ENCODE measurements at places on chromosomes 3 and 15. TPM values are rescaled to one million over a fixed set of nuclear protein-coding genes. Genes with fewer than 3 reads are reported as not detected.

The CLEC3B gene
- polyA plus RNA-seq, result 4.3 TPM

GRCh38 chr15:56281145-56281544 is 37.5 kb upstream of the RFX7 start:
- DNase-seq, result no peak

- peak; percentile 38 for DNase-seq
These were observed 280.7 kb downstream of the NFKBIZ start for GRCh38 chr3:102129760-102130608.

GRCh38 chr15:70281261-70281810 is 183.6 kb upstream of the TLE3 start:
- DNase-seq, result no peak

GRCh38 chr3:97691354-97691753 is 73.2 kb upstream of the ARL6 start:
- DNase-seq, result no peak

The GXYLT2 gene
- polyA plus RNA-seq, result 42.5 TPM

The ALG3 gene
- polyA plus RNA-seq, result 44.5 TPM

The SPCS1 gene
- 135 TPM for polyA plus RNA-seq

- no peak for DNase-seq
These were observed 81.3 kb downstream of the APBA2 start for GRCh38 chr15:28967066-28967465.

DNA sequence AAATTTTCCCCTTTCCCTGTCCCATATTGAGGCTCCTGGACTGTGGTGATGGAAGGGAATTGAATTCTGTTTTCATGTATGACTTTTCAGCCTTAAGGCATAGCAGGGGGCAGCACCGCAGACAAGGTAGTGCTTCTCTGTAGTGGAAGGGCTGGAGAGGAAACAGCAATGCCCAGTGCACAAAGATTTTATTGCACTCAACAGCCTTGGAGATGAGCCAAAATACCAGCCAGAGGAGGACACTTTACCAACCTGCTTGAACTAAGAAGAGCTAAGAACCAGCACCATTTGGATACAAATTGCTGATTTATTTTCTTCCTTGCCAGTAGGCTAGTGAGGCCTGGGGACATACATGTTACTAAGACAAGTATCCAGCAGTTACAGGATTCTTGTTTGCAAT is 98.7 kb downstream of the KCNMB2 start:
- DNase-seq, result no peak

The C3orf52 gene
- polyA plus RNA-seq, result 5.8 TPM

- DNase-seq, result no peak
These were observed 88.3 kb downstream of the KLF15 start for GRCh38 chr3:126268866-126269265.

- DNase-seq, result no peak
These were observed 47.6 kb downstream of the ZBTB38 start for GRCh38 chr3:141415953-141416352.

The EPHA3 gene
- 0.04 TPM for polyA plus RNA-seq

- DNase-seq, result no peak
These were observed 56.9 kb upstream of the DPH6 start for GRCh38 chr15:35602836-35603235.

DNA sequence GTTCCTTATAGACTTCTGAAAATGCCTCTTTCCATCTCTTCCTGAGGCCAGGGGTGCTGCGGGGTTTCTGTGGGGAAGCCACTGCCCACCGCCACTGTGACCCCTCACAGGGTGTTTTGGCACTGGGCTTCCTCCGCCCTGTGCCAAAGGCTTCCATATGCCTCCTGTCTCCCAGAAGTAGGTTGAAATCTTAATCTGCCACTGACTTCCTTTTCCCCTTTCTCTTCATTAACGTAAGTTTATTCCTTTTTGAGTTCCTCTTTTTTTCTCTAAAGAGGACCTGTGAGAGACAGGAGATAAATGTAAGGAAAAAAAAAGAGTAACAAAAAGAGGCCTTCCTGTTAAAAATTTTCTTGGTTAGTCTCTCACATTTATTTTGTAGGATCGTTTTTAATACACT is 220.5 kb downstream of the CTNNB1 start:
- DNase-seq, result no peak

DNA sequence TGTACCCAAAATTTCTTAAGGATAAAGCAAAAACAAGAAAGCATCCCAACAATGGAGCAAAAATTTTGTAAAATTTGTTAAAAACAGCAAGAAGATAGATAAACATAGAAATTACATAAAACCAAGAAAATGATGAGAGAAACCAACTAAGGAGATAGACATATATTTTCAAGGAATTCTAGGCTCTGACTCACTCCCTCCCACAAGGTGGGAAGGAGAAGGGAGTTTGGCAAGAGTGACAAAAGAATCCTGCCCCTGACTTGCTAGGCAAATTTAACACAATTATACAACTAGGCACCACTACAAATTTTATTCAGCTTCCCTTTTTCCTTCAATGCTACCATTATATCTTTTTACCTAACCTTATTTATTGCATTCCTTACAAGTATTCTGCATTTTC is 70.9 kb downstream of the MYO9A start:
- DNase-seq, result no peak

- DNase-seq, result no peak
These were observed 8.6 kb downstream of the VGLL4 start for GRCh38 chr3:11634974-11635612.

DNA sequence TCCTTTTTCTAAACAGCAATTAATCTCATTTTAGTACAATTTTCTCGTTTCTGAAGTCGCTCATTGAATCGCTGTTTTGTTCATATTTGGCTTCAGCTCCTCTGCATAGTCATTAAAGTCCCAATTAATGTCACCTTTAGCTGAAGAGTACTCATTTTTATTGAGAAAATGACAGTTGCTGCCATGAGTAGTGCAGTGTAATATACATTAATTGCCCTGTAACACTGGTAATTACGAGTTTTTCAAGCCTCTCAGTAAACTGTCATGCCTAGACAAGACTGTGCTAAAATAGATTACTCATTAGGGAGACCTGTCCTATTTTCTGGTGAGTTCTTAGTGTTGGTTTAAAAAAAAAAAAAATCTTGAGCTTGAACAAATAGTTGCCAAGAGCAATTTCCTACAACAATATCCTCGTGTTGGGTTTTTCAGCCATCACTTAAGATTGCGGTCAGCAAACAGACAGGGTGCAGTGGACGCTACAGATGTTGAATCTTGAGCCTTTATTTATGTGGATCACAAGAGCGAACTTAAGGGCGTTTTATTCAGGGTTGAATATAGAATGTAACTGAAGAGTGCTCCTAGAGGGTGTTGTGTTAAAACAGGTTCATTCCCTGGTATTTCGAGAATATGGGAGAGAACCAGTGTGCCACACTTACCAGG is 176.0 kb downstream of the CDIN1 start:
- no peak for DNase-seq

DNA sequence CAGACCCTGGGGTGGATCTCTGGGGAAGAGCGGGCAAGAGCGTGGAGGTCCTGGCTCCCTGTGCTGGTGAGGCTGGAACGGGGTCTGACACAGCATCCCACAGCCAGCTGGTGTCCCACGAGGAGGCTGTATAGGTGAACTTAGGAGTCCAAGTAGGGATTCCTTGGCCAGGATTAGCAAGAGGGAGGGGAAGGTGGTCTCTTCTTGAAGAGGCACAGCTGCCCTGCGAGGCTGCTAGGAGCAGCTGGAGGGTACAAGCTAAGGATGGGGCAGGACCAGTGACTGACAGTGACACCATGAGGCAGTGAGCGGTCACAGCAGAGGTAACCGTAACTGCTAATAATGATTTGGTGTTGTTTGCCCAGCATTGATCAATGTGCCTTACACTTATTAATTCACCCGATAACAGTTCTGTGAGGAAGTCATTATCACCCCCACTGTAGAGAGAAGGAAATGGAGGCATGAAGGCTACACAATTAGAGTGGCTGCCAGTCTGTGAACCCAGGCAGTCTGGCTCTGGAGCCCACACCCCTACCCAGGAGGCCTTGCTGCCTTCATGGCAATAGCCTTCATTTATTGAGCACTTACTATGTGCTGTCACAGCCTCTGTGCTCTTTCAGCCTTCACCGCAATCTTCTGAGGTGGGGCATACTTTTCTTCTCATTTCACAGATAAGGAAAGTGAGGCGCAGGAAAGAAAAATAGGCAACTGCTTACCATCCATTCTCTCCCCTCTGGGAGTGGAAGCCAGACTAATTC is 59.4 kb downstream of the TMEM44 start:
- no peak for DNase-seq

DNA sequence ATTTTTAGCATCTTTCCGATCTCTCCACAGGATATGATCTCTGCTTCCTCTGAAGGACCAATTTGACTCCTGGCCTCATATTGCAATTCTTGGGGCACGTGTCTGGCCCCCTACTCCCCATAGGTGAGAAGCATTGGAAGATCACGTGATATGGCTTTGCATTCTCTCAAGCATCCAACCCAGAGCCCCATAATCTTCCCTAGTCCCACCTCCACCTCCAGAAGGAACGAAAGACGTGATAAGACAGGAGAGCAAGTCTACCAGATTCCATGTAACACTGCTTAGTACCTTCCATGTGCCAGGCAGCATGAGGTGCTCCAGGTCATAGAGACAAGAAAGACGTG is 176.3 kb downstream of the MEGF11 start:
- DNase-seq, result no peak

The ESYT3 gene
- 0.01 TPM for polyA plus RNA-seq

- DNase-seq, result no peak
These were observed 185.1 kb downstream of the GOLGA6L6 start for GRCh38 chr15:20356444-20356910.

DNA sequence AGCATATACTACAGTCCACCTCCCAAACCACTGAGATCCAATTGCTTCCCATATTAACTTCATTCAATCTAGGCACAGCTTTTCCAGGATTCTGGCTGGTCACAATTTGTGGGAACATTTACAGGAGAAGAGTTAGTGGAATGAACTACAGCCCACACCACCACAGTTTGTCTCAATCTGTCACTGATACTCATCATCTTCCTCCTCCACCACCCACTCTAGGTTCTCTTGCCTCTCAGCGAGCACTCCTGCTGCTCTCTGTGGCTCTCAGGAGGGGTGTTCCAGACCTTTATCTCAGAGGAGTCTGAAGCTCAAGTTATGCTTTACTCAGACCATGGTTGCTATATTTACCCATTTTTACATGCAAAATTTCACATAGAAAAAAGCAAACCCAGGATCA is 25.9 kb upstream of the PLA2G4D start:
- DNase-seq, result no peak

The RASL12 gene
- 11.4 TPM for polyA plus RNA-seq

The ISLR gene
- polyA plus RNA-seq, result 2.3 TPM

DNA sequence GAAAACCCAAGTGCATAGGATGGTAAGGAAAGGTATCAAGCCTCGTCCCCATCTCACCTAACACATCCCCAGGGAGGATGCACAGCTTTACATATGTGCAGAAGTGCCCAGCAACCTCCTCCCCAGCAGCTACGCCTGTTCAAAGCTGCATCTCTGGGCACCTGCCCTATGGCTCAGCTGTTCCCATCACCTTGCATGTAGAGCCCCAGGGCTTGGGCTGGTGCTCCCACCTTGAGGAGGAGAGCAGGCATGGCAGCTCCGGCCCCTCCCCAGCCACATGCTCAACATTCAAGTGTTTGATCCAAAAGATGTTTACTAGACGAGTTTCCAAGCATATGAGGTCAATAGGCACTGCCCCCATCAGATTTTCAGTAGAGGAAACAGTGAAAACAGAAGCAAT is 173.5 kb downstream of the ATP10A start:
- DNase-seq, result no peak

DNA sequence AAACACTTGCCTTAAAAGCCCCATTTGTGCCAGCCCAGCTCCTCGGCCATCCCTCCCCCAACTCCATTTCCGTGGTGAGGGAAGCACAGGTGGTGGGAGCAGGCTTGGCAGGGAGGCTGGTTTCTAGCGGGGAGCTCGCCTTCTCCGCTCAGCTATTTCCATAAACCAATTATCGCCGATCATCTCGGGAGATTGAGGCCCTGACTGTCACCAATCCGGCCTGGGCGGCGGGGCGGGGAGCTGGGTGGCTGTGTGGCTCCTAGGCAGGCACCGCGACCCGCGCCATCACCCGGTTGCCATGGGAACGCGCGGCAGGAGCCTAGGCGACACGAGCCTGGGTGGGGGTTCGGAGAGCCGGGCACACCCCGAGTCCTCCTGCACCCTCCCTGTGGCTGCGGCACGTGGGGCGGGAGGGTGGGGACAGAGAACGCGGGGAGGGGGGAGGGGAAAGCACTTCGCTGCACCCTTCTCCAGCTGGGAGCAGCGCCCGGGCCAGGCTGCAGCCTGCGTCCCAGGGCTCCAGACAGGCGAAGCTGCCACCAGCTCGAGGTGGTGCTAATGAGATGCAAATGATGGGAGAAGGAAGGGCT is 9.3 kb downstream of the CCDC33 start:
- DNase-seq, result no peak

- no peak for DNase-seq
These were observed 41.8 kb downstream of the ITGB5 start for GRCh38 chr3:124845406-124845805.

Data from AG04450 (cell line).